NCI-H524 treated with DMSO at 0.1 percent for 48 hours (cell line): ENCODE measurements at places on chromosomes 5 and 9.
A peak's percentile ranks its signal among the peaks of the same experiment; 100 is the strongest.

GRCh38 chr5:113295111-113295539, 139.7 kb downstream of the TSSK1B start:
- DNase-seq = no peak

DNA sequence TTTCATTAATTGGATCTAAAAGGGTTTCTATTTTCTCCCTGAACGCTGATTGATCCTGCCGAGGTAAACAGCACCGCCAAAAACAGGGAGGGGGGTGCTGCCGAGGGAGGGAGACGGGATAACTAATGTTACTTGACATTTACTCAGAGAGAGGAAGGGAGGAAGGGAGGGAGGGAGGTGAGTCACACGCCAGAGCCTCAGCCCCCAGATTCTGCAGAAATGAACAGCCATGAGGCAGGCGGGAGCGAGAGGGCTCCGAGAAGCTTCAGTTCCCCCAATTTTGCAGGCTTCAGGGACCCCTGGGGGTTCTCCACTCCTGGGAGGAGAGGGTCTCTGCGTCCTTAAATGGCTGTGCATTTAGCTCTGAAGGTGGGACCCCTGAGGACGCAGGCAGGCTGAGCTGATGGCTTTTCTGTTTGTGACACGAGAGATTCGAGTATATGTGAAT, 59.1 kb upstream of the IER5L start:
- DNase-seq = no peak

DNA sequence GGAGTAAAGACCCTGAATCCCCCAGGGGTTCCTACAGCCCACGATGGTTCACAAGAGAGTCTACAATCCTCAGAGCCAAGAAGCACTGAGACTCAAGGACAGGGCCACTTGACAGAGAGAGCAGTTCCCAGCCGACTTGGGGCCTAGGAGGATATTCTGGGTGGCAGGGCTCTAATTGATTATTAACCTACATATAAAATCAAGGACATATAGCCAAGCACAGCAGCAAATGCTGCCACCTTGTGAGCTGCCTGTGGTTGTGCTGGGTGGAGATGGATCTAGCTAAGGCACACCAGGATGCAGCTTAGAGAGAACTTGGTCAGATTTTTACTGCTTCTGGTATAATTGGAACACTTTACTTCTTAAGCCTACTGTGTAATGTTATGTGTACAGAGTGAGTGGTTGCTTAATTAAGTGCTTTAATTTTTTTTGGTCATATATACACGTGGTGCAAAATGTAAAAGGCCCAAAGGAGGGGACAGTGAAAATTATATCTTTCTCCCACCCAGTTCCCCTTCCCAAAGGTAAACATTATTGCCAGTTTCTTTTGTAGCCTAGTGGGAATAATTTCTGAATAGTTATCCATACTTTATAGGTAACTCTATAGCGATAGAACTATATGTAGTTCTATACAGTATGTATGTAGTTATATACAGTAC, 78.8 kb downstream of the F2RL2 start:
- DNase-seq = peak; percentile 17

- no peak for DNase-seq
These were observed 105.5 kb upstream of the PDE4D start for GRCh38 chr5:59999056-59999455.

DNA sequence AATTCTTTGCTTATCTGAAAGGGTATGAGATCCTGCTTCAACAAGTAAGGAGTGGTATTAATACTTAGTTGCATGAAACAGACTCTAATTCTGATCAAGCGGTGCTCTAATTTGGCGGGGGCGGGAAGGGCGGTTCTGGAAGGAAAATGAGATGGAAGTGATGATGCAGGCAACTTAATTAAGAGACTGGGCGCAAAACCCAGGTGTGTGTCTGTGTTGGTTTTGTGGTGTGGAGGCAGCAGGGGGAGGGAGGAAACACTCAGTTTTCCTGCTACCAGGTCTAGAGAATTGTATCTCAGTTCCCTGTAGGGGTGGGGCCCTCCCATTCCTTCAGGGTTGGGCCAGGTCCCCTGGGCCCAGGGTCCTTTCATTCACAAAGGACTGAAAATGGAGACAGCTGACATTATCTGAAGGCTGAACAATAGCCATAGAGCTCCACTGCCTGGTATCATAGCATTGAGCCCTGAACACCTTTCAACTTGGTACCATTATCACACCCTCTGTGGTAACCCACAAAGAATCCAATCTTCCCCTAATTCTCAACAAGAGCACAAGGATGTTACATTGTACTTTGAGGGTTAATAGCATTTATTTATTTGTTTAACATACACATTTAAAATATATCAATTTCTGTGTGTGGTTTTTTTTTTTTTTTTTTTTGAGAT, 17.2 kb upstream of the C5orf47 start:
- no peak for DNase-seq

GRCh38 chr9:136187683-136188586, 17.0 kb downstream of the LHX3 start:
- DNase-seq = no peak
